BJ (cell line): ENCODE measurements at places on chromosomes 7 and 10.

DNA sequence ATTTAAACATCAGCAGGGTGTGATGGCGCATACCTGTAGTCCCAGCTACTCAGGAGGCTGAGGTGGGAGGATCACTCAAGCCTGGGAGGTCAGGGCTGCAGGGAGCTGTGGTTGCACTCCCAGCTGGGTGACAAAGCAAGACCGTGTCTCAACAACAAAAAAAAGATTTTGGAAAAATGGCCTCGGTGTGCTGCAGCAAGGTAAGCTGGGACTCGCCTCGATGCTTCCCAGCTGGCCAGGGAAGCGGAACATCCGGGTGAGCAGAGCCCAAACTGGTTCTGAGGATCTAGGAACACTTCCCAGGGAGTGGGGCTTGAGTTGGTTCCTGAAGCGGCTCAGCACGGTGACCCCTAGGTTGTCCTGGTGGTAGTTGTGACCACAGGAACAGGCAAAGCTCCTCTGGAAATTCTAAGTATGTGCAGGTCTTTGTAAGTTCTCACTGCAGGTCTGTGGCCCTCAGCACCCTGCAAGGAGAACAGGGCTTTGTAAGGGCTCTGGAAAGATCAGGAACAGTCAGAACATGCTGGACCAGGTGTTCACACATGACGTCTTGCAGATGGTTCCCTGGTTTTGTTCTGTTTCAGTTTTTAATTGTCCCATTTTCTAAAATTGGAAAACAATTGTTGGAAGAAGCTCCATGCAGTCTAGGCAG, 38.6 kb upstream of the ZMIZ2 start:
- no peak for DNase-seq

- DNase-seq = no peak
These were observed 1.1 kb downstream of the GRID1 start for GRCh38 chr10:86365346-86366032.

DNA sequence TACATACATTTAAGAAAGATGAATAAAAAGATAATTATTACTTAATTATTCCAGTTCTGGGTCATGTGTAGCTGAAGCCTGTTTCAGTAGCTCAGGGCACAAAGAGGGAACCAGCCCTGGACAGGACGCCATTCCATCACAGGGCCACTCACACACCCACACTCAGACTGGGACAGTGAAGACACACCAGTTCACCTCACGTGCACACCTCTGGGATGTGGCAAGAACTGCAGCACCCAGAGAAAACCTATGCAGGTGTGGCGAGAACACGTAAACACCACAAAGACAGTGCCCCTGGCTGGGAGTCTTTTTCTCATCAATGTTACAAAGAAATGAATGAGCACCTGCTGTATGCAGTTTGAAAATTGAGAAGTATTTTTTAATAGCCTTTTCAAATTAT, 1.6 kb upstream of the IDI1 start:
- DNase-seq = no peak

DNA sequence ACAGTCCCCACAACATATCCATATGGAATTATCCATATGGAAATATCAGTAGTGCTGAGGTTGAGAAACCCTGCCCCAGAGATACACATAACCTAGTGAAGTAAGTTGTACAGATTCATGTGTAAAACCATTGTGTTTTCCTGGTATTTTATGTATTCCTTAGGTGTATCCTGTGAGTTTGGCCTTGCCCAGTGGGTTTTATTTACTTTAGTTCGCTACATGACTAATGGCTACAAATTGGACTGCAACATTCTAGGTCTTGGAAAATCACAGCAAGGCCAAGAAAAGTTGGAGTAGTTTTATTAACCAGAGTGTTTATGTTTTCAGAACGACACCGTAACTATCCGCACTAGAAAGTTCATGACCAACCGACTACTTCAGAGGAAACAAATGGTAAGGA, 1.4 kb downstream of the RPS24 start:
- DNase-seq = no peak

DNA sequence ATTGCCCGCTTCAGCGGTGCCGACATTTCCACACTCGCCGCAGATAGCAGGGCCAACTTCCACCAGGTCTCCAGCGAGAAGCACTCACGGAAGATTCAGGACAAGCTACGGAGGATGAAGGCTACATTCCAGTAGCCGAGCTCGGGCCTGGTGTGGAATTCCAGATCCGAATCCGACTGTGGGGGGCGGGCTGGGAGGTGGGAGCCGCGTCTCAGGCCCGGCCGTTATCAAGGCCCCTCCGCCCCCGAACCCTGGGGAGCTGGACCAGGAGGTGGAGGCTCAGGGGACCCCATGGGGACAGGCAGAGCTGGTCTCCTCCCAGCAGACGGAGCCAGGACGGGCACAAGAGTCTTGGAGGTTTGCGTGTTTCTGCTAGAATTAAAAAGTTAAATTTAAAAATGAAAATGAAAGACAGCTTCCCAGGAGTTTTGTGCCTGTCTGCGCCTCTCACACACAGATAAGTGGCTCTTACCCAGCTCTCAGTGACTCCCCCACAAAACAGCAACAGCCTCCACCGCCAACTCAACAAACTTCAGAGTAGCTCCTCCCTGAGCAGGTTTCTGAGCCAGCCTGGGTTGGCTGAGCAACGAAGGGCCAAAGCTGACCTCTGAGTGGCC, 5.2 kb upstream of the UTF1 start:
- no peak for DNase-seq

- DNase-seq = no peak
These were observed 20.8 kb upstream of the SH3PXD2A start for GRCh38 chr10:103876155-103876554.

DNA sequence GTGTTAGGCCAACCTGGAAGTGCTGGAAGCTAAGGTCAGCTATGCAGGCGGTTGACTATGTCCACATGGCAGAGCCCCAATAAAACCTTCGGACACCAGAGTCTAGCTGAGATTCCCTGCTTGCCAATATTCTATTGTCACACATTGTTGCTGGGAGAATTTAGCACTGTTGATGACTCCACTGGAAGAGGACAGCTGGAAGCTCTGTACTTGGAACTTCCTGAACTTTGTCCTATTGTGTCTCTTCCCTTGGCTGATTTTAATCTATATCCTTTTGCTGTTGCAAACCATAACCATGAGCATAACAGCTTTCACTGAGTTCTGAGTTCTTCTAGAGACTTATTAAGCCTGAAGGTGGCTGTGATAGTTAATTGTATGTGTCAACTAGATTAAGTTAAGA, 12.0 kb downstream of the XRCC2 start:
- DNase-seq = no peak

GRCh38 chr10:68989317-68989990, 851 bp downstream of the KIFBP start:
- DNase-seq = no peak

- DNase-seq = no peak
These were observed 35.3 kb upstream of the PCBD1 start for GRCh38 chr10:70923696-70924095.

GRCh38 chr7:142800699-142801260, 30.0 kb downstream of the PRSS2 start:
- no peak for DNase-seq

DNA sequence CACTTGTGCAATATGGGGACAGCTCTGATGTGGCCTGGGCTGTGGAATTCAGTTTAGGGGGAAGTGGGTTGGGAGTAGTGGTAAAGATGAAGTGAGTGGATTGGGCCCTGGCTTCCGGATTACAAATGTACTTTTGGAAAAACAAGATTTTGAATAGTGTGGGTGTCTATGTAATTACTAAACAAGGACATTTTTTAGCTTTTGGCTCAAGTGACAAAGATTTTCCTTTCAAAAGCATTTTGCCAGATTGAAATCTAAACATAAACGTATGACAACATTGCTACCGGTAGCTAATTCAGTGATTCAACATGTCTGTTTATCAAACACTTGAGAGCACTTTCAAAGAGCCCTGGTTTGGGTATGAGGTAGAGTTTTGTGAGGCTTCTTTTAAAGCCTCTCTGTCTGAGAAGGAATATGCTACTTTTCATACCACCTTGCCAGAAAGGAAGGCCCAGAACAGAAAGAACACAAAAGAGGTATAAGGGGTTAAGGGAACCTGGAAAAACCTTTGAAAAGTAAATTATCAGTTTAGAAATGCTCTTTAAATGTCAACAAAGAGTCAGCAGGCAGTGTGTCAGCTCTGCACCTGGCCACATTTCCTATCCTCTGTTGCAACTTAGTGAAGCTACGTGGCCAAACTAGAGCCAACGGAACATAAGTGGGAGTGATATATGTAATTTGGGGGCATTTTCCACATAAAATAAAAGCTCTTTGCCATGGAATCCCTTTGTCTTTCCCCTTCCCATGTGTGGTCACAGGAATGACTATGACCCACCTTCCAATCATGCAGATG, 516.1 kb downstream of the NRG3 start:
- no peak for DNase-seq

- DNase-seq = peak; percentile 91
These were observed at the start of gene PITRM1 for GRCh38 chr10:3172446-3173170. TSS of gene PITRM1 (minus strand) at chr10:3172782. CDS start at chr10:3172772, 10 bp downstream.

GRCh38 chr7:52285689-52286088, 749.7 kb upstream of the POM121L12 start:
- no peak for DNase-seq

GRCh38 chr7:12716722-12717121, 29.3 kb downstream of the ARL4A start:
- no peak for DNase-seq

DNA sequence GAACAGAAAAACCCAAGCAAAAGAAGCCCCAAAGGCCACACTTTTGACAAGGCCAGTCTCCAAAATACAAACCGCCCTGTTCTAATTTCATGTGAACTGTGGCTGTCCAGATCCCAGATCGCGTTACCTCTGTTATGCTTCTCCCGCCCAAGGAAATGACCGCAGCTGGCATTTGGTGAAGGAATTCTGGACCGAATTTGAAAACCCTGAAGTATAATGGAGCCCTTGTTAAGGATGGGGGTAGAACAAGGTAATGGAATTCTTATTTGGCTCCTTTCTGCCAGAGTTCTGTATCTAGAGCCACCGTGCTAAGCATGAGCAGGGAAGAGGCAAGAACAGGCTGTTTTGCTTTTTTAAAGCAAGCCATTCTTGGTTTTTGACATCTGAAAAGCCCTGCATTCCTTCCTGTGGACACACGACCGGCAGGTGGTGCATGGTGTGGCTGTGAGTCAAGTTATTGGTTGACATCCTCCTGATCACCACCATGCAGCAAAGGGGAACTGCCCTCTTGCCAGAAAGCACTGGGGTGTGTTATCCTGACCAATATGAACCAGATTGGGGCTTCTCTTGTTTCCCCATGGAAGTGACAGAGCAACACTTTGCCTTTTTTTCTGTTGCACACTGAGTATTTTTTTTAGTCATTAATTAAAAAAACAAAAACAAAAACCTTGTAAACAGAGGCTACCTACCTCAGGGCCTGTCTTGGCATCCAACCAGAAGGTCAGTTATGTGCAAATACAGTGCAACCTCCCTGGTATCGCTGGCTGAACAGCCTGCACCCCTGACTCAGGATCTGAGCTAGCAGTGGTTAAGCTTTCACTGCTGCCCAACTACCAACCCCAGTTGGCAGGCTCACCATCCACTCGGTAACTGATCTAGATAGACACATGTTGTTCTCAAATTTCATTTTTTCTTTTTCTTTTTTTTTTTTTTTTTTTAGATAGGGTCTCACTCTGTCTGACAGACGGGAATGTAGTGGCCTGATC, 14.2 kb downstream of the UCMA start:
- no peak for DNase-seq

DNA sequence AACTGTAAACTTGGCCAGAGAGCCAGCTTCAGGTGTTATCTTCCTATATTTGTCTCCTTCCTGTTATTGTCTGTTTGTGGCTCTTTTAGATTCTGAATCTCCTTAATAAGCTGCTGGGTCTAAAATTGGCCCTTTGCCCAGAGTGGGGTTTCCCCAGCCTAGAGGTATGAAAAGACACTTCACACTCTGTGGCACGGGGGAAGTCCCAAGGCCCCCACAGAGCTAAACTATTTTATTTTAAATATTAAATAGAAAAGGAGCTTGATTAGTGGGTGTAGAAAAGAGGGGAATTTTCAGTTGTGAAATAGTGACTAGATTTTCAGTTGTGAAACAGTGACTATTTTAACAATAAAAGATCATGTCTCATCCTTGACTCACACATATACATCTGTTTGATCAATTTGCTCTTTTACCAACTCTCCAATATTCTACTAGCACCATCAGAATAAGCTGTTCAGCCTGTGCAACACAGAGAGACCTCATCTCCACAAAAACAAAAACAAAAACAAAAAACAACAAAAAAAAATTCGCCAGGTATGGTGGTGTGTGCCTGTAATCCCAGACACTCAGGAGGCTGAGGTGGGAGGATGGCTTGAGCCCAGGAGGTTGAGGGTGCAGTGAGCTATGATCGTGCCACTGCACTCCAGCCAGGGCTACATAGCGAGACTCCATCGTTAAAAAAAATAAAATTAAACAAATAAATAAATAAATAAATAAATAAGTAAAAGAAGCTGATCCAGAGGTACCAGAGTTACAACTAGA, 24.9 kb upstream of the ADO start:
- no peak for DNase-seq

- no peak for DNase-seq
These were observed 58.9 kb upstream of the NUPR2 start for GRCh38 chr7:56174875-56175760.

DNA sequence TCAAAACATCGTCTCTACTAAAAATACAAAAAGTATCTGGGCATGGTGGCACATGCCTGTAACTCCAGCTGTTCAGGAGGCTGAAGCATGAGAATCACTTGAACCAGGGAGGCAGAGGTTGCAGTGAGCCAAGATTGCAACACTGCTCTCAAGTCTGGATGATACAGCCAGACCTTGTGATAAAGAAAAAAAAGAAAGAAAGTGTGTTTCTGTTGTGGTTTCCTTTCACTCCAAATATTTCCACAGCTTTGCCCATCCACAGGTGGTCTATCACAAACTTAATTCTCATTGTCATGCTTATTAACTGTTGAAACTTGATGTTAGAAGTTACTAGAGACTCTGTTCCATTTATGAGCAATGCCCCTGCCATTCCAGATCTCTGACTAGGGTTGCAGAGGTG, 316.0 kb upstream of the SEMA3C start:
- no peak for DNase-seq
